Mesenchymal stem cell (in vitro differentiated cells and primary cell): ENCODE measurements at places on chromosomes 11 and 22.

DNA sequence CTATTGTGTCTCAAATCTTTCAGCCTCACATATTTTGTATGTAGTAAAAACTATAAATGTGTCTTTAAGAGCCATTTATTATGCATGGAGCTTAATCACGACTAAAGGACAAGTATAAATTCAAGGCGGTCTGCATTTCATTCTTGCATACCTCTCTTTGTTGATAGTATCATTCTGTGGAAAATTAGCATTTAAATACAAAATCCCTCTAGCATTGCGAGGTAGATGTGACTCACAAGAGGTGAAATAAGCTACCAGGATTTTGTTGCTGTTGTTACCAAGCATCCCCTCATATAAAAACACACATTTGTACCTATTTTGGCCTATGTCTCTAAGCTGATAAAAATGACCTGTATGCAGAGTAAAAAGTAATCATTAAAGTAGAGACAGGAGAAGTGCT, 537.4 kb upstream of the LUZP2 start:
- no peak for DNase-seq

- DNase-seq, result no peak
Observed at GRCh38 chr11:60069450-60069849, 13.0 kb downstream of the MS4A3 start.

GRCh38 chr11:89347071-89347470, 144.1 kb downstream of the NOX4 start:
- DNase-seq, result no peak

DNA sequence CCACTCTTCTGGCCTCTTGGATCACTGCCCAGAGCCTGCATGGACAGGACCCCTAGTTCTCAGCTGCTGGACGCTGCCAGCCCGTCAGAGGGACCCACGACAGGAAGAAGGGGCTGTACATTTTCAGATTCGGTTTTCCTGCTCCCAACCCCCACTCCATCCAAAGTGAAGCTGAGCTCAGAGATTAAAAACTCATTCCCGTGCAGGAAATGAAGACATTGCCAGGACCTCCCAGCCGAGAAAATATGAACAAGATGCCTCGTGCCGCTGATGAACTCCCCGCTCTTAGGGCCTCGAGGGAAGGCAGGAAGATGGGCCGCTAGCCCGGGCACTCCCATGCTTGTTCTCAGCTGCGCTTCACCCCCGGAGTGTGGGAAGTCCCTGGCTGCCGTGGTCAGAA, 36.1 kb downstream of the RPUSD4 start:
- DNase-seq, result no peak

DNA sequence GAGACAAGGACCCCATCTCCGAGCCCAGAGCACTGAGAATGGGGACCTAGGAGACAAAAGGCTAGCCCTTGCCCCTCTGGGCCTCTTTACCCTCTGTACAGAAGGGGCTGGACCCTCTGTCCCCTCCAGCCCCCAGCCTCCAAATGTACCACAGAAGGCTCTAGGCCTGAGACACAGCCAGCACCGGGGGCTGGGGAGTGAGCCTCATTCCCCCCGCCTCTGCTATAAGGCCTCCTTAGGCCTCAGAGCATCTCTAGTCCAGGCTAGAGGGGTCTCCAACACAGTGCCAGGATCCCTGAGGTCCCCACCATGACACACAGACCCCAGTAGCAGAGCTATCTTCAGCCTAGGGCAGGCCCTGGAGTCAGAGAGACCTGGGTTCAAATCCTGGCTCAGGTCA, 4.8 kb downstream of the SMTN start:
- no peak for DNase-seq

- DNase-seq, result no peak
Observed at GRCh38 chr11:110883256-110883655, 171.0 kb upstream of the ARHGAP20 start.

- no peak for DNase-seq
Observed at GRCh38 chr11:27184458-27185312, 144.1 kb downstream of the BBOX1 start.

DNA sequence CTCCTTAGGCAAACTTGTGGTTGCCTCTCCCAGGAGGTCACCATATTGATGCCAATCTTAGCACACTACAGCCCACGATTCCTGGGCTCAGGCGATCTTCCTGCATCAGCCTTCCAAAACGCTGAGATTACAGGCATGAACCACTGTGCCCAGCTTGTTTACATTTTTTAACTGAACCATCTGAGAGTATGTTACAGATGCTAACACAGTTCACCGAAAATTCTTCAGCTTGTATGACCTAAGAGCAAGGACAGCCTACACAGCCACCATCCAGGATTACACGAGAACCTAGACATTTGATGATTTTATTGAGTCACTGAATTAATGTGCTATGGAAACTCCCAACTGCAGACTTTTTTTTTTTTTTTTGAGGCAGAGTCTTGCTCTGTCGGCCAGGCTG, 5.8 kb upstream of the LGALS1 start:
- peak; percentile 76 for DNase-seq

GRCh38 chr22:23898006-23898974, 4.1 kb downstream of the MIF start:
- DNase-seq, result no peak

DNA sequence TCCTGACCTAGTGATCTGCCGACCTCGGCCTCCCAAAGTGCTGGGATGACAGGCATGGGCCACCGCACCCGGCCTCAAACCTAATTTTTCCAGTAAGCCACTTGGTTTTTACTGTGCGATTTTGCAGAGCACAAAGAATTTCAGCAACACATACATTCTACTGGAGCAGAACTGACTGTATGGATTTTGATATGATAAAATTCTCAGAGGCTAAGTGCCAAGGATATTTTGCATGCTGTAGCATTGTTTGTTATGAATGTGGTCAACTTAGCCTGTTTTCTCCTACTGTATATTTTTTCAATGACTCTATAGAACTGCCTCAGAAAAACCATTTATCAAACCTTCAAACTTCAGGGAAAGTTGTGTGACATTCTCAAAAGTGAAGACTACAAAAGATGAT, 89.2 kb downstream of the FAT3 start:
- no peak for DNase-seq

GRCh38 chr11:11312738-11313137, 40.3 kb downstream of the CSNK2A3 start:
- DNase-seq, result no peak

GRCh38 chr11:16403448-16403803, 47.1 kb upstream of the SOX6 start:
- no peak for DNase-seq

DNA sequence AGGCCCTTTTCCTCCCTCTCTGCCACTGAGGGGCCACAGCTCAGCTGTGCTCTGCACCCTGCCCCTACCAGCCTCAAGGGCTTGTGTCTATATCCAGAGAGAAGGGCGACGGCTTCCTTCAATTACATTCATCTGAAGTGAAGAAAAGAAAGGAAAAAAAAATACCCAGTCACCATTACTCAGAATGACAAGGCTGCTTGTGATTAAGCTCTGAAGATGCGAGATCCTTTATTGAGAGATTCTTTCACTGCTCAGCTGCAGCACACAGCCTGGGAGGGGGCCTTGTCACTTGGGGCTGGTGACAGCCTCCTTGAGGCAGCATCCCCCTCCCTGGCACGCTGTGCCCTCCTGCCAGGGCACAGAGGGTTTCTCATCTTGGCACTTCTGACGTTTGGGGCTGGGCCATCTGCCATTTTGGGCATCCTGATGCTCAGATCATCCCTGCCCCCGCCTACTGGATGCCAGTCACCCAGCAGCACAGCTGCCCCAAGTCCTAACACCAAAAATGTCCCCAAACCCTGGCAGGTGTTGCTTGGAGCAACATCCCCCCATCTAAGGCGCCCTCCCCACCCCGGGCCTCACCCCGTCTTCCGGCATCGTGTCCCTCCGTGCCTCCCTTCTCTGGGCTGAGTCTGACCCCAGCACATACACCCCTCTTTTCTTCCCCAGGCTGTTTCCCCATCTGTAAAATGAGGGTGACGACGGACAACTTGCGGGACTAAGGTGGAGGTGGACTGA, 1394.7 kb downstream of the BRD1 start:
- DNase-seq, result no peak

GRCh38 chr22:26806445-26807175, 149.2 kb downstream of the MIAT start:
- DNase-seq, result no peak
